T-helper 1 cell (primary cell): ENCODE measurements at places on chromosomes 5 and 9.

GRCh38 chr5:166860426-166860825 lies 1431.0 kb upstream of the WWC1 start:
- DNase-seq: no peak

DNA sequence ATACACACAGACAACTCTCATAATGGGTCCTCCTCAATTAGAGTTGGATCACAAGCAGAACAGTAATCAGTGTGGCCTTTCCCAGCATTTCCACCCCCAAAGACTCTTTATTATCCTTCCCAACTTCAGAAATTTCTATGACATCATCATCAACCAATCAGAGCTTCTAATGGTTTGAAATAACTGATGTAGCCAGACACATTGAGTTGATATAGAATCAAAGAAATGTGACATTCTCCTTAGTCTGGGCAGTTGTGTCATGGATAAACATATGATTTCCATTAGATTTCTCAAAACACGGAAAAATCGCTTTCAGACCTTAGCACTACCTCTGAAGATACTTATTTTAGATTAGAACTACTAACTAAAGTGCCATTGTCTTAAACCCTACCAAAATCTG lies 75.7 kb upstream of the NFIB start:
- no peak for DNase-seq

DNA sequence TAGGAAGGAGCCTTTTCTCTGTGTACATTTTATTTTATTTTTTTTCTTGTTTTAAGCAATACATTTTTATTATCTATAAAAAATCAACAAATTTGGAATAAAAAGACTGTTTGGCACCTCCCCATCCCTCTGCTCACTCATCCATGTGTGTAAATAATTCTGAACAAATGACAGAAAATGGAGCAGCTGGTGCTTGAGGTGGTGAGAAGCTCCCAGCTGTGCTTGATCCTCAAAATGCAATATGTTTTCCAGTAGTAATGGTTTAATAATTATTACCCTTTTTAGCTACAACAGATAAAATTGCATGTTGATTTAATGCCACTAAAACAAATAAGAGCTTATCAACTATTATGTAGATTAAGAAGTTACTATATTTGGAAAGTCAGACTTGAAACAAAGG lies 132.5 kb downstream of the CDH18 start:
- DNase-seq: no peak

DNA sequence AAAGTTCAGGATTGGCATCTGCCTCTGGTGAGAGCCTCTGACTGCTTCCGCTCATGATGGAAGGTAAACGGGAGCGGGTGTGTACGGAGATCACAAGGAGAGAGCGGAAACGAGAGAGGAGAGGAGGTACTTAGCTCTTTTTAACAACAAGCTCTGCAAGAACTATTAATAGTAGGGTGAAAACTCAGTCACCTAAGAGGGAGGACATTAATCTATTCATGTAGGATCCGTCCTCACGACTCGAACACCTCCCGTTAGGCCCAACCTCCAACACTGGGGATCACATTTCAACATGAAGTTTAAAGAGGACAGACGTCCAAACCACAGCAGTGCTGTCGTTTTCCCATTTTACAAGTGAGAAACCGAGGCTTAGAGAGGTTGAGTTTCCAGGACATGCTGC lies 173.7 kb downstream of the SLC28A3 start:
- no peak for DNase-seq

DNA sequence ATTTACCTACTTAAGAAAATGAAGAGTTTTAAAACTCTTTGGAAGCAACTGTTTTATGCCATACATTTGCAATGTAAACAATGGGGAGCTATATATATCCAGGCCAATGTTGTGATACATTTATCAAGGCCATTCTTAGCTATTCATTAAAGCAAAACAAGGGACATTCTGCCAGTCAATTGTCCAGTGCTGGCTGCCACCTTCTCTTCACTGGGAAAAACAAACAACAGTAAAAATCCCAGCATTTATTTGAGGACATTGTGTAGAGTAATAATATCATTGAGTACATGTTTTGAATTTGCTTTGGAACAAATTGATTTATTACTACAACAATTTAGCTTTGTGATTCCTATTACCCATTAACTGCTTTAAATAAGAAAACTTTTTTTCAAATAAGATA lies 1107.4 kb downstream of the DTWD2 start:
- DNase-seq: no peak

GRCh38 chr9:109278848-109279247 lies 42.0 kb downstream of the EPB41L4B start:
- no peak for DNase-seq

DNA sequence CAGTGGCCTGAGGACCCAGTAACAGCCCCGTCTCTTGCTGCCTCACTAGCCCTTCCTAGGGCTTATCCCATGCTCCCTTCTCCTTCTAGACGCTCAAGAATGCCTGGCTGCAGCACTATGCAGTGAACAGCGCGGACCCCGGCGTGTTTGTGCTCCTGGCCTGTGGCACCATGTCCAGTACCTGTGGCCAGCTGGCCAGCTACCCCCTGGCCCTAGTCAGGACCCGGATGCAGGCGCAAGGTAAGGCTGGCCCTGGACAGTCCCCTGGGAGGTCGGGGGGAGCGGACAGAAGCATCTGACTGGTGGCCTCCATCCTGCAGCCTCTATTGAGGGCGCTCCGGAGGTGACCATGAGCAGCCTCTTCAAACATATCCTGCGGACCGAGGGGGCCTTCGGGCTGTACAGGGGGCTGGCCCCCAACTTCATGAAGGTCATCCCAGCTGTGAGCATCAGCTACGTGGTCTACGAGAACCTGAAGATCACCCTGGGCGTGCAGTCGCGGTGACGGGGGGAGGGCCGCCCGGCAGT lies 20.5 kb downstream of the PTGES2 start:
- no peak for DNase-seq

- peak; percentile 25 for DNase-seq
These were observed at the start of gene ZDHHC21 for GRCh38 chr9:14693251-14693861. Gene ZDHHC21, minus strand, starts transcription at chr9:14693432. Its CDS starts 19,092 bp downstream, at chr9:14674340.

DNA sequence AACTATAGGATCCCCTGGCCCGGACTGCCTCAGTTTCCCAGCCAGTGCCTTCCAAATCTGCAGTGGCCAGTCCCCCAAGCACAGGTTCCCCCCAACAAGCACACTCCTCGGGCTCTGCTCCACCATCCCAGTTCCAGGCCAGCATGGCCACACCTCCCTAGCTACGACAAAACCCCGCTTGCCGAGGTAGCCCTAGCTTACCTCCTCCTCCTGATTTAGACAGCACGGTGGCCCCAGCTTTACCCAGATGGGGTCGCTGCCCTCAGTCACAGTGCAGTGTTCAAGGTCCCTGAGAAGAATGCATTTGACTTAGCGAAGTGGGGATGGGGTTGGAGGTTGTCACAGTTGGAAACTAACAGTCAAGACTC lies 40.8 kb upstream of the GARNL3 start:
- DNase-seq: no peak

DNA sequence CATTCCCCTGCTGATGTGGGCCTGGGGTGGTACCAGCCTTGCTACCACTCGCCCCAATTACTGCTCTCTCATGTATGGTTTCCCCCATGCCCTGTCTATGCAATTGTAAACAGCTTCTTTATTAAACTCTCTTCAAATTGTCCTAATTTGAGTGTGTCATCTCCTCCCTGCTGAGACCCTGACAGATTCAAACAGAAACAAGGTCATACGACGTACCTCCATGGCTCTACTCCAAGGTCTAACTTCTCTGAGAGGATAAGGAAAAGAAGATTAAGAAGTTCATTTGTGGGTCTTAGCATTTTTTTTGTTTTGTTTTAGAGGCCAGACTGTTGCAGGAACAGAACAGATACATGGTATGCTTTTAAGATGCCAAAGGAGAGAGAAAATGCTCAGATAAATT lies 38.0 kb downstream of the ABITRAM start:
- DNase-seq: no peak

DNA sequence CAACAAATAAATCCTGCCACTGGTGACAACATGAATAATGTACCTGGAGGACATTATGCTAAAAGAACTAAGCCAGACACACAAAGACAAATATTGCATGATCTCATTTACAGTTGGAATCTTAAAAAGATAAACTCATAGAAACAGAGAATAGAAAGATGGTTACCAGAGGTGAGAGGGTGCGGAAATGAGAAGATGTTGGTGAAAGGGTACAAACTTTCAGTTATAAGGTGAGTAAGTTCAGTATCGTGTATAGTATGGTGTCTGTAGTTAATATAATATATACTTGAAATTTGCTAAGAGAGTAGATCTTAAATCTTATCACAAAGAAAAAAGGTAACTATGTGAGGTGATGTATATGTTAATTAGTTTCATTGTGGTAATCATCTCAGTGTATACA lies 63.3 kb downstream of the PRRC1 start:
- no peak for DNase-seq

GRCh38 chr9:107700847-107701246 lies 211.3 kb upstream of the KLF4 start:
- no peak for DNase-seq

DNA sequence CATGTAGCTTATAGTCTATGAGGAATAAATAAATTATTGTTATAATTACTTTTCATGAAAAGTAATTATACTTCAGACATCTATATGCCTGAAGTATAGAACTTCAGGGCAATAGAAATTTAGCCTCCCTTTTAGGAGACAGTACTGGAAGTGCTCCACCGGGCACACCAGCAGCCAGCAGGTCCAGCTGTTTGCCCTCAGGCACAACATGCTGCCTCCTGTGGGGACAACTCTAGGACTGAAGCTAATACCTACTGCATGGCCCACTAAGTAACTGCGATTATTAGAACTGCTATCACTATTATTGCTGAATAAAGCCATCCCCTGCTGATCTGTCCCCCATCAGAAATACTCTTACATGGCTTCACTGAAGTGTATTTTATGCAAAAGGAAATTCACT lies 329.6 kb downstream of the MED10 start:
- no peak for DNase-seq

GRCh38 chr9:68925175-68925574 lies 88.7 kb downstream of the PRKACG start:
- no peak for DNase-seq

DNA sequence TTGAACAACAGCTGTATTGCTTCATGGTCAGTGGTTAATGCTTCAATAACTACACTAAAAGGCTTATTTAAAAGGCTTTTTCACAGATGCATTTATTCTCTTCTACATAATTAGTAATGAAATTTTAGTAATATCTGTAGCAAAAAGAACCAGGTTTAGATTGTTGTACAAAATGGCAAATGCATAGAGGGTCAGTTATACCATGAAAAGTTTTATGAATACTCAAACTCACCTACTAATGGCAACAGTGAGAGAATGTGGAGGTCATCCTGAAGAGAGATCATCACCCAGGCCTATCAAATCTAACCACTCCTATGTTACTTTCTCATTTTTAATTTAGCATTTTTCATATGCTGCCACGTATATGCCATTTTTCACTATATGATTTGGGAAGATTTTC lies 444.3 kb upstream of the CDH9 start:
- no peak for DNase-seq

GRCh38 chr9:70510157-70510770 lies 95.8 kb upstream of the KLF9 start:
- no peak for DNase-seq

- DNase-seq: no peak
These were observed 458.6 kb upstream of the CLINT1 start for GRCh38 chr5:158317507-158317906.

- DNase-seq: no peak
These were observed 15.1 kb downstream of the RPS14 start for GRCh38 chr5:150434464-150434863.

- no peak for DNase-seq
These were observed 1.8 kb downstream of the PTGER4 start for GRCh38 chr5:40681363-40682153.

DNA sequence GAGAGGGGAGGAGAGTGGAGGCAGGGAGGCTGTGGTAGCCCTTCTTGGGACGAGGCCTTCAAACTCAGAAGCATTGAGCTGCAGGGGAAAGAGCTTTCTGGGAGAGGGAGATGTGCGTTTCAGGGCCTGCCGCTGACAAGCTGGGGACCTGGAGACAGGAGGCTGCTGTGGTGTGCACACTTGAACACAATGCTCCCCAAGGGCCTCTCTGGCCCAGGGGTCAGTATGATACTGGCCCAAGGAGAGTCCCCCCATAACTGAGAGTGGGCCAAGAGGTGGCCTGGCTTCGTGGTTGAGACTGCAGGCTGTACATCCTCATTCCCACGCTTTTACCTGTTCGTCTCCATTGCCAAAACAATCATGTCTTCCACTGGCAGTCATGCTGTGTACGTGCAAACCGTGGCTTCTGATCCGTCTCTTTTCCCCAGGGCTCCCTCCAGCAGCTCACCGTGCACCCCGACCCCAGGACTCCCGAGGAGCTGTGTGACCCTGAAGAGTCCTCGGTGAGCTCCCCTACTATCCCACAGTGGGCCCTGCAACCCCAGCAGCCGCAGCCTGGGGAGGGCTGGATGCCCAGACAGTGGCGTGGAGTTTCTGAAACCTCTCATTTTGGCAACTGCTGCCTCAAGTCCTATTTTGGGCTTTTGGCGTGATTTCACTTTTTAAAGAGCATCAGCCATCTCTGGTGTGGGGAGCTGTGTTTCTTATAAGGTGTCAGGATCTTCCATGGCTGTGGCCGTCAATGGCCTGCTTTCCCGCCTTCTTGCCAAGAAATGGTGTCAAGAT lies 43.4 kb downstream of the COL15A1 start:
- no peak for DNase-seq

DNA sequence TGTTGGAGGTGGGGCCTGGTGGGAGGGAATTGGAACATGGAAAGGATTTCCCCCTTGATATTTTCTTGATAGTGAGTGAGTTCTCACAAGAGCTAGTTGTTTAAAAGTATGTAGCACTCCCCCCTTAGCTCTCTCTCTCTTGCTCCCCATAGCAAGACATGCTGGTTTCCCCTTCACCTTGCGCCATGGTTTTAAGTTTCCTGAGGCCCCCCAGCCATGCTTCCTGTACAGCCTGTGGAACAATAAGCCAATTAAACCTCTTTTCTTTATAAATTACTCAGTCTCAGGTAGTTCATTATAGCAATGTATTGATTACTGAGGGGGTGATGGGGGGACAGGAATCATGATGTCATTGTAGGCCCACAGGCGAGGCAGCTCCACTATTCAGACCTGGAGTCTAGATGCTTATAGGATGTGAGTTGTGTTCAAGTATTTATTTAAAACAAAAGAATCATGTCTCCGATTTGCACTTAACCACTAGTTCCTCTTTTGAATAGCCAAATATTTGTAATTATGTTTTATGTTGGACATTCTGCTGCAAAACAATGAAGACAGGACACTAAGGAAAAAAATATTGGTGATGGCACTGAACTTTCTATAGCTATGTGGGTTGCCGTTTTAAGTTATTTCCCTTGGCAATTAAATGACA lies 156.6 kb downstream of the TMEM38B start:
- DNase-seq: no peak

DNA sequence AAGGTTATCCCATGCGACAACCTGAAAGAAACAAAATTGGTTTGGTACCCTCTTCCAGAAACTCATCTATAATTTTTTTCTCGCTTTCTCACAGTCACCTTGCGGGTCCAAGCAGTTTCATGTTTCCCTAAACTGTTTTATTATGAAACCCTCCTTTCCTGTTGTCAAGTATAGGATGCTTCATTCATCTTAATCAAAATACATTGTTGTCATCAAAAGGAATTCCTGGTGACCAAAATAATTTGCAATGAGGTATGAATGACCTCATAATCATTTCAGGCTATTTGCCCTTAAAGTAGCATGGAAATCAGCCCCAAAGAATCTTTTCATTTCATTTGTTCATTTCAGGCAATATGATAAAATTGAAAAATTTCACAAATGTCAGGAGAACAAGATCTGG lies 503.0 kb downstream of the SPATA31D1 start:
- no peak for DNase-seq

- peak; percentile 19 for DNase-seq
These were observed 24.3 kb upstream of the PTGES start for GRCh38 chr9:129776938-129777768.
